Activated naive CD8-positive, alpha-beta T cell treated with anti-CD3 and anti-CD28 coated beads, Interleukin-2, amount 50 U/mL, for 16 hours (primary cell): ENCODE measurements at places on chromosomes 6 and 20.

- DNase-seq: no peak
Measured at GRCh38 chr6:4085332-4085700, 6.4 kb upstream of the FAM217A start.

GRCh38 chr20:24118441-24119175 is 130.0 kb upstream of the GGTLC1 start:
- DNase-seq: no peak

- DNase-seq: no peak
Measured at GRCh38 chr6:53992522-53992921, 118.7 kb upstream of the MLIP start.

DNA sequence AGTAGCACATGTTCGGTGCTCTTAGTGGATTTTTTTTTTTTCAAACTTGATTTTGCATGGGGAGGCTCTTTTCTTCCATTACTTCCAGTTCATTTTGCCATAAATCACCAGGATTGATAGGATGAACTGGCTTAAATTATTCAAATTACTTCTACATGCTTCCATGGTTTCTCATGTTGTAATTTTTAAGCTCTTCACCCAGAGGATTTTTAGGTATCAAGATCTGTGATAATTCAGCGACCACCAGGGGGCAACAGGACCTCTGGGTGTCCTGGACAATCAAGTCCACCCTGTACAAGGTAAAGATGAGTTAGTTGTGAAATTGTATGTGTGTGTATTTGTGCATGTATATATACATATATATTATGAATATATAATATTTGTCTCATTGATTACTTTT is 4.2 kb upstream of the EPHA7 start:
- no peak for DNase-seq

- DNase-seq: no peak
Measured at GRCh38 chr20:17961587-17961940, 7.0 kb downstream of the SNX5 start.

DNA sequence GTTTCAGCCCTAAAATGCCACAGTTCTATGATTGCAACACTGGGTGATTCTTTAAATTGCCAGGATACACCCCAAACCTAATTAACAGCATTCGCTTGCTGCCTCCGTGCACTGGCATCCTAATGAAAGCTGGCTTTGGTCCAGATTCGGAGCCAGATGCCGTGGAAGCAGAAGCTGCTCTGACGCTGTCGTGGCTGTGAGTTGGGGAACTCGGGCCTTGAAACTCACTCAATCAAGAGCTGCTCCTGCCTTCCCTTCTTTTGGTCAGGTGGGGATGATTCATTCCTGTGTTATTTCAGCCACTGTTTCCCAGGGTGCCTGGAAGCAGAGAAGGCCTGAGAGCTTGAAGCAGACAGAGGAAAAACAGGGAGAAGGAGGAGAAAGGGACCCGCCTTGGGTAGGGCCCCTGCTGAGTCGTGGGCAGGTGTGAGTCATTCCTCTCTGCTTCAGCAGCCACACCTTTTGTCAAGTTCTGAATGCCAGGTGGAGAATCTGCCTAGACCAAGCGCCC is 36.2 kb upstream of the DSP start:
- DNase-seq: no peak

GRCh38 chr20:32511358-32512046 is 73.6 kb downstream of the NOL4L start:
- no peak for DNase-seq

DNA sequence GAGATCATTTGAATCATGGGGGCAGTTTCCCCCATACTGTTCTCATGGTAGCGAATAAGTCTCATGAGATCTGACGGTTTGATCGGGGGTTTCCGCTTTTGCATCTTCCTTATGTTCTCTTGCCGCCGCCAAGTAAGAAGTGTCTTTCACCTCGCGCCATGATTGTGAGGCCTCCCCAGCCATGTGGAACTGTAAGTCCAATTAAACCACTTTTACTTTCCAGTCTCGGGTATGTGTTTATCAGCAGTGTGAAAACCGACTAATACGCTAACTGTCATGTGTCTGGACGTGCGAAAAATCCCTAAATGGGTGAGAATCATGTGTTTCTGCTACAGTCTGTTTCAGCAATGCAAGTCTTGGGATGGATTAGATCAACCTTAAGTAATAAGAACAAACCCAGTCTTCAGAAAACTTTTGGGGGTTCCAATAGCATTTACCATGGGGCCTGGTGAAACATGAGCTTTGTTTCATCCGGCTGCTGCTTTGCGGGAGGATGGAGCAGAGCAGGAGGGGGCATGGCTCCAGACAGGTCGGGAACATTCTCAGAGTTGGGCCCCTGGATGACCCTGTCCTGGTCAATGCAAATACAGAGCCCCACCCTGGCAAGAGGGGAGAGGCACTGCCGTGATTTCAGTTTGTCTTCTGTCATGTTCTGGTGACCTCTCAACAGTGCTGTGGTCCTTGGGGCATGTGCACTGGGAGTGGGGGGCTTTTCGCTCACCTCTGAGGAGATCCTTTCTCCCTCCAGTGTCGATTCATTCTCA is 41.5 kb downstream of the CTCFL start:
- DNase-seq: no peak

DNA sequence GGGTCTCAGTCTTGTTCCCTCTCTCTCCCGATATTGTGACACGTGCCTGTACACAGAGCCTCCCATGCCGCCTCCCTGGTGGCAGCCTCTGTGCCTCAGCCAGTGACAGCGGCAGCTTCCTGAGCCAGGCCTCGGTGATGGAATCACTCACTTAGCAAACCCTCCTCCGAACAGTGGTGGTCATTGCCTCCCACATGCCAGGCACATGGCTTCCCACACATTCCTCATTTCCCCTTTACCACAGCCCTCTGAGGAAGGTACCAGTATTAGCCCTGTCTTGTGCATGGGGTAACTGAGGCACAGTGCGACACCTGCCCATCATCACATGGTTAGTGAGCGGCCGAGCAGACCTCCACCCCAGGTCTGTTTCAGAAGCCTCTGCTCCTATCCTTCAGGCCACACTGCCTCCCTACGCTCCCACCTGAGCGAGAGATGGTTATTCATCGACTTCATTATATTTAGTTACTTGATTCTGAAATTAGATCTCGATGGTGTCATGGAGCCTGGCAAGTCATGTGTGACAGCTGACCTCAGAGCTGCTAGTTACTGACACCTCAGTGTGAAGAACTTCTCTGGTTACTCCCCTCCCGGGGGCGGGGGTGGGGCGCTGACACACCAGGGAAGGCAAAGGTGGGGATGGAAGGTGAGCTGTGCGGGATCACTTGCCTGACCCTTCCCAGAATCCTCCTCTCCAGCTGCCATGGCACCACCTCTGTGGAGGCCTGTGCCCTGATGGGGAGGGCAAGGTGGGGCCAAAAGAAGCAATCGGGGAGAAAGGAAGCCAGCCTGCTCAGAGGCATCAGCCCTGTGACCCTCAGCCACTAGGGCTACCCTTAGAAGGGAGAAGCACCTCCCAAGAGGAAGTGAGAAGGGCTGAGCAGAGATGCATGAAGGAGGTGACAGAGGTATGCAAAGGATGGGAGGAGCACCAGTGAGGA is 17.9 kb downstream of the MDGA1 start:
- DNase-seq: no peak
